GM19239 (cell line): ENCODE measurements at places on chromosomes 6 and 20.

DNA sequence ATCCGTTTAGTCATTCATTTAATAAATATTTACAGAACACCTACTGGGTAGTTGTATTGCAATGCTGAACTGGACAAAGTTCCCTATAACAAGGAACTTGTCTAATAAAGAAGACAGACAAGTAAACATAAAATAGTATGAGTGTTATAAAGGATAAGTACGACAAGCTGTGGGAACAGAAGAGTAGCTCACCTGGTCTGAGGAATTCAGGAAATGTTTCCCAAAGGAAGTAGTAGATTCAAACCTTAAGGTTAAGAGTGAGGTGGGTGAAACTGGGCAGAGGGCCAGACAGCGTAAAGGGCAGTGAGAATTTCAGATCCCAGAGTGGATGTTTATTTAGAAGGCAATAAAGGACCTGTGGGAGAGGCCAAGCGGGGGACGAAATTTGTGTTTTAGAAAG is 72.3 kb upstream of the CD2AP start:
- DNase-seq, result no peak

DNA sequence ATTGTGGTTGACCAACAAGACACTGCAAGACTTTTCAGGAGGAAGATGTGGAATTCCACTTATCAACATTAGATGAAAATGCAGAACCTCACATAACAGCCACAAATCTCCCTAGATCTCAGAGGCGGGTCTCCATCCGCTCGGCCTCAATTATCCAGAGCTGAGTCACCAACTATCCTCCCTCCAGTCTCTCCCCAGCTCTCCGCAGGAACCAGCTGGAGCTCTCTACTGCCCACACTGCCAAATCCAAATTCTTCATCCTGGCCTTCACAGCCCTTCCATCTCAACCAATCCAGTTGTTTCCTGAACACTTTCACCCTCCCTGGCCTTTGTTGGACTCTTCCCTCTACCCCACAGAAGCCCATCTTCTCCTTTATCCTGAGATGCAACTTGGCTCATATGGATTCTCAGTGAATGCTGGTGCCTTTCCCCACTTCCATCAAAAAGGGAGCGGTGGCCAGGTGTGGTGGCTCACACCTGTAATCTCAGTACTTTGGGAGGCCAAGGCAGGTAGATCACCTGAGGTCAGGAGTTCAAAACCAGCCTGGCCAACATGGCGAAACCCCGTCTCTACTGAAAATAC is 3.5 kb upstream of the TGIF2 start:
- DNase-seq, result no peak

DNA sequence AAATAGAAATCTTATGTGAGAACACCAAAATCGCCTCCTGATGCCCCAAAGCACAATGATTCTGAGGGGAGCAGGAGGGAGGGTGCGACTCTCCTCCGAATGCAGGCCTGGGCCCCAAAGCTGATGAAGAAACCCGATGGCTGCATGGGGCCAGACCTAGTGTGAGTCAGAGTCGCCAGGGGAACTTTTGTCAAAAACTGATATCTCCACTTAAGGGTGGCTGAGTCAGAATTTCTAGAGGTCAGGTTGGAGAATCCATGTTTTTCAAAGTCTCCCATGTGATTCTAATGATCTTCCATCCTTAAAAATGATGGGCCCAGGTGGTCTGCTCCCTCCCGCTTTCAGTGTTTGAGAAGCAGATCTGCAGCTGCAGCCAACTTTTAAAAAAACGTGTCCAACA is 172.8 kb downstream of the BACH2 start:
- DNase-seq, result no peak

DNA sequence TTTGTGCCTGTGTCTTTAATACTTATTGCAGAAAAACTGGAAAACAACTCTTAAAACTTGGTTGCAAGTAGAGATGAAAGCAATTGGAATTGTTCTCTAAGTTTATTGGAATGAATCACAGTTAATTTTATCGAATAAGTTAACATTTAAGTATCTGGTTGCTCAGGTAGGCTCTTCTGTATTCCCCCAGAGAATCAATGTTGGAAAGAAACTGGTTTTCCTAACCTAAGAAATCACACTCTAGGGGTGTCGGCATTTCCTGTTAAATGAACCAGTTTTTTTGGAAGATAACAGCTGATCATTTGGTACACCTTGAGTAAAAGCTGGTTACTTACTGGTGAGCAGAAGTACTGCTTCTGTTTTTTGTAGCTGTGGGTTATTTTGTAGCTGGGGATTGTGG is 5.2 kb downstream of the TFAP2C start:
- DNase-seq, result no peak

DNA sequence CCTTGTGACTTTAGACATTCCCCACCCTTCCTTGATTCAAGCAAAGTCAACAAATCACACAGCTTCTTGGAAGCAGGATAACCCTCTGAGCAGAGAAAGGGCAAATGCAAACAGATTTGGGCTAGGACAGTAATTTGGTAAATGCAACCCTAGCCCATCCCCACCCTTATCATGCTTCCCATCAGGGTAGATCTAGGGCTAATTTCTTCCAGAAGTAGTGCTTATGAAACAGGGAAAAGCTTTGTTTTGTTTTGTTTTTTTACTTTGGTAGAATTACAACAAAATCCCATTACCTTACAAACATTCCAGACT is 525.1 kb upstream of the NOX3 start:
- DNase-seq, result no peak

GRCh38 chr6:1615853-1616420 is 6.2 kb downstream of the FOXC1 start:
- DNase-seq, result no peak

DNA sequence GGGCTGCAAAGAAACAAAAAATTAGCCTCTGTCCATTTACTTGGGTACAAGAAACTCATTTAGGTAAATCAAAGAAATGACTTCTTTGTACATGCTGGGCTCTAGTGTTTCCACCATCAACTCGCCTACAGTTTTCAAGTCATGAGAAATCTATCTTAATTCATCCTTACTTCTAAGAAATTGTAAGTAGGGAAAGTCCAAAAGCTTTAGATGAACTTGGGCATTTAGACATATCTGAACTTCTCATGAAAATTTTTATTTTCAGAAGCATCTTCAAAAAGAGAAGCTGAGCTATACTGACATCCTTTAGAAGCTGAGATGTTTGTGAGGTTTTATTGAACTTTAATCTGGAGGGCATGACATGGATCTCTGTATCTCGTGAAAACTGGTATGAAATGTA is 117.3 kb downstream of the MYB start:
- no peak for DNase-seq

DNA sequence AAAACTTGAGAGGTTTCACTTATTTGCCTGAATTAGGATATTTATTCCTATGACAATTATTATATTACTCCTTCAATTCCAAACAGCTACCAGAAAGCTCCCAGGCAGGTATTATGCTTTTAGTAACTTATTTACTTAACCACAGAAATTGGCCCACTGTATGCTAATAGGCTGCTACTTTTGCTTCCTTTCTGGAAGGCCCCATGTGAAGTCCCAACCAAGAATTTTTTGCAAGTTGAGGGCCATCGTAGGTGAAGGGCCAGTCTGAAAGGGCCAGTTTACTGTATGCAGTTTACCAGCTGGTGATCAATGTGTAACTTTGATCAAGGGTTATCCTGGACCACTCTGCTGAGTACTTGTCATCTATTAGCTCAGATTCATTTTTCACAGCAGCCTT is 45.0 kb downstream of the EDN1 start:
- peak; percentile 21 for DNase-seq

DNA sequence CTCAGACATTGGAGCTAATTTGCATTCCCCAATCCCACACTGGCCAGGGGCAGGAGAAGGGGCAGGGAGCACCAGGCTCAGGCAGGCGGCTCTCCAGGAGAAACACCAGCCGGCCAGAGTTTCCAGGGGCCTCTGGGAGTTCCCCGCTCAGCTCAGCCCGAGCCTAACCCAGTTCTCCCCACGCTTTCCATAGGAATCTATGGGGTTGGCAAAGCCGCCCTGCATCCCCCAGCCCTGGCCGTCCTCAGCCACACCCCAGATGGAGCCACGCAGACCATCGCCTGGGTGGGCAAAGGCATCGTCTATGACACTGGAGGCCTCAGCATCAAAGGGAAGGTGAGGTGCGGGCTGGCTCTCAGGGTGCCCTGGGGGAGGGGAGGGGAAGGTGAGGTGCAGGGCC is 8.2 kb downstream of the NPEPL1 start:
- DNase-seq, result no peak

DNA sequence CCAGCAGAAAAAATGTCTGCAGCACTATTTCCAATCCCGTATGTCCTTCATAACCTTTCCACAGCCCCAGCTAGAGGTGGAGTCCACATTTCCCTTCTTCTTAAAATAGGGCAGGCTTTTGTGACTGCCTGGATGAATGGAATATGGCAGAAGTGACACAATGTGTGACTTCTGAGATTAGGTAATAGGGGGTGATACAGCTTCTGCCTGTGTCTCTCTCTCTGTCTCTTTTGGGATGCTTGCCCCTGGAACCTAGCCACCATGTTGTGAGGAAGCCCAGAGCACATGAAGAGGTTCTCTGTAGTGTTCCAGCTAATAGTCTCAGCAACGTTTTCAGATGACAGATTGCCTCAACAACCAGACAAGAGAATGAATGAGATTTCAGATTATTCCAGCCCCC is 51.4 kb downstream of the CLIC5 start:
- no peak for DNase-seq
